PC-3 (cell line): ENCODE measurements at places on chromosomes 16 and 17.

DNA sequence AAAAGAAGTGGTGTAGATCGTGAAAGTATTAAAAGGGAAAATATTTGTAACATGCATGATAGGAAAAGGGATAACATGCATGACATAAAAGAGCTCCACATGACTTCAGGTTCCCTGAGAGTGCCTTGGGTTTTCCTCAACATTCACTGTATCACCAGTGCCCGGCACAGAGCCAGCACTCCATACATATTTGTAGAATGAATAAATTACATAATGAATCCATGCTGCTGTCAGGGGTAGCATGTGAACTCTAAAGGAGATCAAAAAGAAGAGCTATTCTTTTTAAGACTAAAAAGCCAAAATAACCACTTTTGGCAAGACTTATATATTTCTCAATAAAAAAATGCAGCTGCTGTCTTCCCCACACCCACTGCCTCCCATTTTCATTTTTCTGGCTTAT lies 2.7 kb upstream of the ZNF594 start:
- peaks cover 7% of the 10 kb centered on the region; the same call in 1 of the 2 replicates for H3K4me1 ChIP-seq
- no peak overlapping the region for H3K27ac ChIP-seq
- no peak overlapping the region for H3K4me3 ChIP-seq
- peaks cover 12% of the 10 kb centered on the region for H3K36me3 ChIP-seq
- H3K27me3 ChIP-seq, result no peaks in the 10 kb centered on the region
- DNase-seq, result no peak

DNA sequence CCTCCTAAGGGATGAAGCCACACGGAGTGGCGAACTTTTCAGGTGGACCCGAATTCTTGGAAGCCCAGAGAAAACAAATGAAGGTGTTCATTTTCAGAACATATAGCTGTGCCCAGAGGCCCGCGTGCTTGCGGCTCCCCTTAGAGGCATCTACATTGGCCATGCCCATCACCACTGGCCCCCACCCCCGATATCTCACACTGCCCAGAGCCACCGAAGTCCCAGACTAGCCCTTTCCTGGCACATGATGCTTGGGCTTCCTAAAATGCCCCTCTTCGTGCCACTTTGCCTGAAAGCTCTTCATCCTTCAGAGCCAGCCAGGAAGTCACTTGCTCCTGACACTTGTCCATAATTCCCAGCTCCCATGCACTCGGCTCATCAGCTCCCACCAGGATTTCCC lies 2.1 kb upstream of the HEXIM1 start:
- H3K36me3 ChIP-seq, result 0 out of 2 replicates have a peak, but pooled peaks cover 4% of the 10 kb centered on the region
- peaks cover 19% of the 10 kb centered on the region for H3K4me1 ChIP-seq
- H3K27me3 ChIP-seq, result no peaks in the 10 kb centered on the region
- no peak overlapping the region for H3K4me3 ChIP-seq

- no peak for DNase-seq
- H3K27me3 ChIP-seq, result no peaks in the 10 kb centered on the region
- peaks cover 4% of the 10 kb centered on the region; the same call in 1 of the 2 replicates for H3K4me1 ChIP-seq
- no peak overlapping the region for H3K27ac ChIP-seq
- H3K4me3 ChIP-seq, result no peak overlapping the region
Observed at GRCh38 chr17:82375359-82376041, 3.9 kb downstream of the UTS2R start.

DNA sequence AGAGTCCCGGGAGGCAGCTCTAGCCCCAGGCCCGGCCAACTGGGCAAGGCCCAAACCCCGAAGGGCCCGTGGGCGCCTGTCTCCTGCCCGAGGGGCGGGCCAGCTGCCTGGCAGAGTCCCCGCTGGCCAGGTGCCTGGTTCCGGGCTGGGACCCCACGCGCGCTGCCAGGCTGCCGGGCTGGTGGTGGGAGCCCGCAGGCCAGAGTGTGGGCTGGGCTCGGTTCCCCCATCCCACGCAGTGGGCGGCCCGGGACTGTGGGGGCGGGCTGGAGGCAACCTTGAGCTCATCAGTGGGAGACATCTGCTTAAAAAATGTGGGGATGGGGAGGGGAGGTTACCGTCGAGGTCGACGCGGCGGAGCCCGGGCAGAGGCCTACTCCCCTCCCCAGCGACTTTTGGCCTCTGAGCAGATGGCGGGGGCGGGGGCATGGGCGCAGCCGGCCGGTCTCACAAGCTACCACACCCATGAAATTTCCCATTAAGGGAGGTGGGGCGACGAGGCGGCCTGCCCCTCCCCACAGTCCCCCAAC lies 176.4 kb upstream of the GSE1 start:
- no peaks in the 10 kb centered on the region for H3K36me3 ChIP-seq
- DNase-seq, result no peak
- H3K27ac ChIP-seq, result no peak overlapping the region
- no peaks in the 10 kb centered on the region for H3K27me3 ChIP-seq
- H3K4me3 ChIP-seq, result no peak overlapping the region
- no peaks in the 10 kb centered on the region for H3K4me1 ChIP-seq

DNA sequence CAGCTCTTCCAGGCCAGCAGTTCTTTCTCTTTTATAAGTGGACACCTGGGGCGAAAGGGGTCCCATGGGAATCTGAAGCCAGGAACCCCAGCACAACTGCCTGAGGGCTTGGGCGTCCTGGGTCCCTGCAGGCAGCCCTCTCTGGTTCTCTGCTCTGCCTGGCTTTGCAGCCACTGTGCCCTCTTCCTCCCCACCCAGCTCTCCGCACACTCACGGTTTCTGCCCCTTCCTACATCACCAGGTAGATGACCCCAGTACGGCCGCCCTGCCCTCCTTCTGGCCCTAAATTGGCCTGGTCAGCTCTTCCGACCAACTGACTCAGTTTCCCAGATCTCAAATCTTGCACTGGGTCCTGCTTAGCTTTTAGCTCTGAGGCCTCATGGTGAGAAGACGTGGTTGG lies 225.3 kb downstream of the KATNIP start:
- no peaks in the 10 kb centered on the region for H3K36me3 ChIP-seq
- H3K27ac ChIP-seq, result no peak overlapping the region
- DNase-seq, result no peak
- H3K4me1 ChIP-seq, result no peaks in the 10 kb centered on the region
- no peak overlapping the region for H3K4me3 ChIP-seq
